ENCODE measurements at places on chromosomes 13 and 19.
A peak's percentile ranks its signal among the peaks of the same experiment; 100 is the strongest.

GRCh38 chr13:113365583-113365970, 1.6 kb upstream of the GRTP1 start:
- no peak for DNase-seq

- DNase-seq, result no peak
These were observed 9.3 kb downstream of the POU2F2 start for GRCh38 chr19:42122691-42123607.

DNA sequence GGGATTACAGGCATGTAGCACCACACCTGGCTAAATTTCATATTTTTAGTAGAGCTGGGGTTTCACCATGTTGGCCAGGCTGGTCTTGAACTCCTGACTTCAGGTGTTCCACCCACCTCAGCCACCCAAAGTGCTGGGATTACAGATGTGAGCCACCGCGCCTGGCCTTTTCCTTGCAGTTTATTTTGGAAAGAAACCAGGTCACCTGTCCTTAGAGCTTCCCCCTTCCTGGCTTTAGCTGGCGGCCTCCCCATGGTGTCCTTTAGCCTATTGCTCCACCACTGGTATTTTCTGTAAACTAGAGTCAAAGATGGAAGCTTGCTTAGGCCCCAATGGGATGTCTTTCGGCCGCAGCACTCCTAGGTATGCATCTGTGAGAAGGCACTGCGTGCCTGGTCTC, 91.2 kb downstream of the DPF1 start:
- no peak for DNase-seq

GRCh38 chr13:40169476-40169875, 497.0 kb downstream of the FOXO1 start:
- no peak for DNase-seq

- peak; percentile 26 for DNase-seq
These were observed 13.7 kb downstream of the WBP4 start for GRCh38 chr13:41075034-41075433.

DNA sequence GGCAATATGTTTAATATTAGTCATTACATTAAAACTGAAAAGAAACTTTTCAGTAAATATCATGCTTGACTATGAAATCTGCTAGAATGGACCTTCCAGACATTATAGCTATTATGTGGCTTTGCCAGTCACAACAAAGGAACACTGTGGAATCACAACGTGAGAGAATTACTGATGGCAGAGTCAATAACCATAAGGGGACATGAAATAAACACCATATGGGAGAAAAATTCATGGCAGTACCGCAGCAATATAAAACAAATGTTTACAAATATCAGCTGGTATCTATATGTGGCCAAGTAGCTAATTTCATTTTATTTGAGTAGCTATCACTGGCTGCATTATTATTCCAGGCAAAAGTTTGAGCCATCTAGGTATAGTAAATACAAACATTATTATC, 1818.6 kb downstream of the PCDH9 start:
- no peak for DNase-seq

DNA sequence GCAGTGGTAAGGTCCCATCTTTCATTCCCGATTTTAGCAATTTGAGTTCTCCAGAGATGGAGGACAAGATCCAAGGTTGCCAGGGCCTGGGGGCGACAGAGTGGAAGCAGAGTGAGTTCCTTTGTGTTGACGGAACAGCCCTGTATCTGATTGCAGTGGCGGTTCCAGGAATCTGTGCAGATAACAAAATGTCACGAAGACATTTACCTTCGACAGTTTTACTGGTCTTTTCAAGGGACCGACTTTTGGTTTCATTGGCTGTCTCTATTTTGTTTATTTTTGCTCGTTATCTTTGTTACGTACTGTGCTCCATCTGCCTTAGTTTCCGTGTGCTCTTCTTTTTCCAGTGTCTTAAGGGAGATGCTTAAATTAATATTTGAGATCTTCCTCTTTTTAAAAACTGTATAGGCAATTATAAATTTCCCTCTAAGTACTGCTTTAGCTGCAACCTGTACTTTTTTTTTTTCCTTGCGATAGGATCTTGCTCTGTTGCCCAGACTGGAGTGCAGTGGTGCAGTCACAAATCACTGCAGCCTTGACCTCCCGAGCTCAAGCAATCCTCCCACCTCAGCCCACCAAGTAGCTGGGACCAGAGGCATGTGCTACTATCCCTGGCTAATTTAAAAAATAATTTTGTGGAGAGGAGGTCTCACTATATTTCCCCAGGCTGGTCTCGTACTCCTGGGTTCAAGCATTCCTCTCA, 23.2 kb downstream of the KDM4B start:
- DNase-seq, result no peak

DNA sequence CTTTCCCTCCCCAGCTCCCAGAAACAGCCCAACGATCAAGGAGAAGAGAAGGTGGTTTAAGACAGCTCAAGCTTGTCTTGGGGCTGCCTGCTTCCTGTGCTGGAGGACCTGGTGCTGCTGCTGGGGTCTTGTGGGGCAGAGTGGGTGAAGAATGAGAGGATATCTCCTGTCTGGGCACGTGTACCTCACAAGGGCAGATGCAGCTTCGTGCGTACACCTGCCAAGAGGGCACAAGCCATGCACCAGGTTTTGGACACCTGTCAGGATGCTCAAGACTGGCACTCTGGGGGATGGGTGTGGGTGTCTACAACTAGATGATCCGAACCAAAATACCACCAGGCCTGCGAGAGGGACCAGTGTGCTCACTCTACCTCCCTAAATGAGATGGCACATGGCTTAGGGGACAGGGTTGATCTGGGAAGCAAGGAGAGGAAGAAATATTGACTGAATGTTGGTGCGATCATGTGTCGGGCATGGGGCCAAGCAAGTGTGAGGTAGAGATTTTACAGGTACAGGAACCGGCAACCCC, 2.2 kb downstream of the CBY2 start:
- DNase-seq, result no peak

DNA sequence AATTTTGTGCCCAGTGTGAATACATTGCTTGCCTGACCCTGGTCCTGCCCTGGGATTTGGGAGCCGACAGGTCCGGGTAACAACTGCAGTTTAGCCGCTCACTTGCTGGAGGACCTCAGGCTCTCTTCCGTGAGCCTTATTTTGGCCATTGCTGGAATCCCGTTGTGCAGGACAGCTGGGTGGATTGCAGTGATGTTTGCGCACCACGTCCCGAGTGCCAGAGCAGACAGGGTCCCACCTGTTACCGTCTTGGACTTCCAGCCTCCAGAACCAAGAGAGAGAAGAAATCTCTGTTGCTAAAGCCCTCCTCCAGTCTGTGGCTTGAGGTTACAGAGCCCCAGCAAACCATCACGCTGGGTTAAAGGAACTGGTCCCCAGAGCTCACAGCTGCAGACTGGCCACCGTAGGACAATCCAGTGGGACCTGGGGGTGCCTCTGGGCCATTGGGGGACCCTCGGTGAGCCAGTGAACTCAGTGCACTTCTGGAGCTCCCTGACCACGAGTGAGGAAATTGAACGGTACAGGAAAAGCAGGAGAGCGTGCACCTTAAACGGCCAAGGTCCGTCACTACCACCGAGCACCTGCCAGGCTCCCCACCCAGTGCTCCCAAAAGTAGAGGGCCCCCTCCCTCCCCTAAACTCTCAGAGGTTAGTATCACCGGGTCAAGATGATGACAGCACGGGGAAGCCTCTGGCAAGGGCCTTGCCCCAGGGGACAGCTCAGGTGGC, 92.9 kb downstream of the GNG7 start:
- no peak for DNase-seq

DNA sequence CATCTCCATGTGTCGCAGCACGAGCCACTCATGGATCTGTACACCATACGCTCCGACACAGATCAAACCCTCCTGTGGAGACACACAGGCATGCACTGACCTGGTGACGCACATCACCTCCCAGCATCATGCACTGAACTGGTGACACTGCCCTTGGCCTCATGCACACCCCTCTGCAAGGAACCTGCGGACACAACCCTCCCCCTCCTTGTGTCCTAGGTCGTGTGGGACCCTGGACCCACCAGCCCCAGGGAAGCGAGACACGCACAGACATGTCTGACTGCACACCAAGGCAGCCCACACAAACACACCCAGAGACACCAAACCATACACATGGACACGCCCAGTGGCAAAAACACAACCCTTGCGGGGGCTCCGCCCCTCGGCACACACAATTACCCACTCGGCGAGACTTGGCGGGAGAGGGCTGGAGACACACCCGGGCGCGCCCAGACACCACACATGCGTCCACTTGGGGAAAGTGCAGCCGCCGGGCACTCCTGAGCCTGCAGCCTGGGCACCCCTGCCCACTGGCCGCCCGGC, 2.0 kb upstream of the KCNN4 start:
- DNase-seq, result no peak

DNA sequence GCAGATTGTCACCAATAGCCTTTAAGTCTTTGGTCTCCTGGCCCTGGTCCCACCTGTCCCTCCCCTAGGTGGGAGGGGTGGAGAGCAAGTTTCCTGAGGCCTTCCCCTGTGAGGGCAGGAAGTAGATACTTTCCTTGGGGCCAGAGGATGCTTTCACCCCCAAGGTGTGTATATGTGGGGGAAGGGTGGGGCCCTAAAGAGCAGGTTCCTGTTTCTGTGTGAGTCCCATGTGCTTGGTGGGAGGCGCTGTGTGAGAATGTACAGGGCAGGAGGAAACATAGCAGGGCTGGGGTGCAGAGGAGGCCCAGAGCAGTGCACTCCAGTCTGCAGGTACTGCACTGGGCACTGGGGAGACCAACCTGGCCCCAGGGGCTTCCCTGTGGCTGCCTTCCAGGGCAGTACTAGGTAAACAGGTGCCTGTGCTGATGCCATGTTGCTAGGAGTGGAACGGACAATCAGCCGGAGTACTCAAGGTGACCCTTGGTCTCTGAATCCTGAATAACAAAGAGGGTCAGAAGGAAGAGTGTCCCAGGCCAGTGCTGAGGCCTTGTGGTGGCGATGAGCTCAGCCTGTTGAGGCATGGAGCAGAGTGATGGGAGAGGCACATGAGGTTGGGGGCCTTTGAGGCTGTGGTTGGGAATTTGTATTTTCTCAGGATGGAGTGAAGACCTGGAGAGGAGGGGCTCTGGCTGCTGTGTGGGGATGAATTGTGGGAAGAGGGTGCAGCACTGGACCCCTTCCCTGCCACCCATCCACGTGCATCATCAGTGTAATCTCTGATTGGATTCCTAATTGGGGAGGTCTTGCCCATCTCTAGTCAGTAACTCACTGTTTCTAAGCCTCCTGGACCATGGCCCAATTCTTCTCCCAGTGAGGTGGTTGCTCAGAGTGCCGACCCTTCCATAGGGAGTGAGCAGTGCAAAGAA, 5.1 kb downstream of the EGLN2 start:
- no peak for DNase-seq

DNA sequence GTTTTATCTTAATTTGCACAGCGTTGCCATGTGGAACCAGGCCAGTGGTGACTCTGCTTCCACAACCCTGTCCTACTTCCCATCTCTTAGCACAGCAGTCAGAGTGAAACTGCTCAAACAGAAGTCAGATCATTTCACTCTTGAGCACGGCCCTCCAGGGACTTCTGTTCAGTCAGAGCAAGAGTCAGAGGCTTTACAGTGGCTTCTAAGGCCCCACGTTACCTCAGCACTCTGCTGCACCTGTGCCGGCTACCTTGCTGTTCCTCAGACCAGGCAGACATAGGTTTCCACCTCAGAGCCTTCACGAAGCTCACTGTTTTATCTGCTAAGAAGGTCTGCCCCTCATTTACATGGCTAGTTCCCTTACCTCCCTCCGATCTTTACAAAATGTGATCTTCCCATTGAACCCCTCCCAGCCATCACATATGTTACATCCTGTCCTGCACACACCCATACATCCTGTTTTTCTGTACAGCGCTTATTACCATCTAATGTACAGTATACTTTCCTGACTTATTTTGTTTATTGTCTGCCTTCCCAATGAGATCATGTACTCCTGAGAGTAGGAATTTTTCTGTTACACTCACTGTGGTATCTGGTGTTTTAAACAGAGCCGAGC, 41.6 kb downstream of the TM9SF2 start:
- DNase-seq, result no peak

DNA sequence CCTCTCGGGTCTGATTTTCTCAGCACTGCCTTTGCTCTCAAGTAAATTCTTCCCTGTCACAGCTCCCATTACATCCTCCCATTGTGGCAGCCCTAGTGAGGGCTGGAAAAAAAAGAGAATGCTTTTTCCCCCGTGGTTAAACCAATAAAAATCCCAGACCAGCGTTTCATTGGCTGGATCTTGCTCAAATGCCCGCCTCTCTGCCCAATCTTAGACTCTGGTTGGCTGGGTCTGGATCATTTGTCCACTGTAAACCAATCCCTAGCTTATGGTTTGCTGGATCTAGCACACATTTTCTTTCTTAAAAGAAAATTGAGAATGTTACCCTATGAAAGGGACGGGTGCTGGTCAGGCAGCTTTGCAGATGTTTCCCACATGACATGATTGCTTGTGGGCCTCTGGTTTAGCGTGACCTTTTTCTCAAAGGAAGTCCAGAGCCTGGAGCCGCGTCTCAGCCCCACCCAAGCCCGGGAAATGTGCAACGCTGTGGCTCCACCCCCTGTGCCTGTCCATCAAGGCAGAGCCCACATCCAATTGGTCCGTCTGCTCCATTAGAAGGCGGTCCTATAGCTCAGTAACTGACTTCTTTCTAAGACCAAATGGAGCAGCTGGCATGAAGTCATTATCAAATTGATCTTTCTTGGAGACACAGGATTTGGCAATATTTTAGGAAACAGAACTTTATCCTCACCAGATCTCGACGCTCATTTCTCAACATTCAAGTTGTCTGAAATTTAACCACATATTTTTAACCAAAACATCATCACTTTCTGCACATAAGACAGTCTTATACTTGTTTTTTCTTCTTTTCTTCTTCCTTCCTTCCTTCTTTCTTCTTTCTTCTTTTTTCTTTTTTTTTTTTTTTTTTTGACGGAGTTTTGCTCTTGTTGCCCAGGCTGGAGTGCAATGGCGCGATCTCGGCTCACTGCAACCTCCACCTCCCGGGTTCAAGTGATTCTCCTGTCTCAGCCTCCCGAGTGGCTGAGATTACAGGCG, 2.6 kb upstream of the MCEMP1 start:
- peak; percentile 39 for DNase-seq

DNA sequence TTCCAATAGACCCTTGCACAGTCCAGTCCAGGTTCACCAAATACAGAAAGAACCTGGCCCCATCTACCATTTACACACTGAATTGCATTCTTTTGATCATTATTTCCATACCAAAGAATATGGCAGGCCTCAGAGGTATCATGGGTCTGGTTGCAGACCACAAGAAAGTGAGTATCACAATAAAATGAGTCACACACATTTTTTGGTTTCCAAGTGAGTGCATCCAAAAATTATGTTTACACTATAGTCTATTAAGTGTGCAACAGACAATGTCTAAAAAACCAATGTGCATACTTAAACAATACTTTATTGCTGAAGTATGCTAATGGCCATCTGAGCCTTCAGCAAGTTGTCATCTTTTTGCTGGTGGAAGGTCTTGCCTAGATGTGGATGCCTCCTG, 105.3 kb downstream of the SPACA7 start:
- DNase-seq, result no peak
